ENCODE measurements at places on chromosomes 7 and 10.

GRCh38 chr10:127151541-127151940 is 44.9 kb downstream of the INSYN2A start:
- DNase-seq, result no peak

GRCh38 chr7:84529480-84530205 is 335.1 kb upstream of the SEMA3A start:
- no peak for DNase-seq

- no peak for DNase-seq
Observed at GRCh38 chr10:122931088-122931906, 20.9 kb downstream of the FAM24A start.

DNA sequence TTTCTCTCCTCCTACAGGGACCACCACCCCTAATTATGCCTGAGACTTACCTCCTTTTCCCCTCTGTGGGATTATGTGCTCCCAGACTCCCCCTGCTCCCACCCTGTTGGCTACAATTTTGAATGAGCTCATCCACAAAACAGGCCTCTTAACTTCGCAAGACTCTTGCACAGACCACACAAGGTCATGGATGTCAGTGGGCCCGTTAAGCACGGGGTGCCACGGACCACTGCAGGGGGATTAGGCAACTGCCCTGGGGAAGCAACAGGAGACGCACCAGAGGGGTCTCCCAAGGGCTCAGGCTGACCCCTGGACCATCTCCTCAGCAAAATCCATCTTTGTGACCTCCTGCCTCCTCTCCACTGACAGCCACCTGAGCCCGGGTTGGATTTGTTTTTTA is 42.1 kb upstream of the COL13A1 start:
- no peak for DNase-seq

DNA sequence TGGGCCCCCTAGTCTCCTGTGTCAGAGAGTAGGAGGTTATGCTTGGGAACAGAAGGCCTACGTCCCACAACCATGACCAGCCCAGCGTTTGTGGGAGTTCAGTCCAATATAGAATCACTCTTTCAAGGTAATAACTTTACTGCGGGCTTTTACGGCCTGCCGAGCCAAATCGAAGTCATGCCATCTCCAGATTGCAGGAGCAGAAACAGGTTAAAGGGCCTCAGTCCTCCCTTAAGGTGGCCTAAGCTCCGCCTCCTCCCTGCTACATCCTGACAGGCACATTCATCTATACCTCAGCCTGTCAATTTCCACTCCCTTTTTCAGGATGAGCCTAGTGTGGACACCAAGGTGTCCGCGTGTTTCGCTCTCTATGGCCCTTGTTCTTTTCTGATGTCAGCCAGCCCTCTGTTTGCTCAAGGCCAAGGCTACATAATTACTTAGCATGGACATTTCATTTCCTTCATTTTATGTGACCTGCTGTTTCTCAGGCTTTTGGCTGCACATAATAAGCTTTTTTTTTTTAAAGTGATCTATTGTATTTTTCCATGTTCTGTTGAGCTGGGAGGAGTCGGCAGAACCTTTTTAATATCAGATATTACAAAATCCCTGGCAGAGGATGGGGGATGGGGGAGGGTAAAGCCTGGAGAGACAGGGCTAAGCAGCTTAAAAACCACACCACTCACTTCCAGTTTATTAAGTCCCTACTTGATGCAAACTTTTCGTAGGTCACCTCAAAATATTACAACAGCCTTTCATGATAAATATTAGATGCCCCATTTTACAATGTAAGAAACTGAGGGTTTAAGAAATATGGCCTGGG is 84.6 kb downstream of the CACNB2 start:
- DNase-seq, result no peak

DNA sequence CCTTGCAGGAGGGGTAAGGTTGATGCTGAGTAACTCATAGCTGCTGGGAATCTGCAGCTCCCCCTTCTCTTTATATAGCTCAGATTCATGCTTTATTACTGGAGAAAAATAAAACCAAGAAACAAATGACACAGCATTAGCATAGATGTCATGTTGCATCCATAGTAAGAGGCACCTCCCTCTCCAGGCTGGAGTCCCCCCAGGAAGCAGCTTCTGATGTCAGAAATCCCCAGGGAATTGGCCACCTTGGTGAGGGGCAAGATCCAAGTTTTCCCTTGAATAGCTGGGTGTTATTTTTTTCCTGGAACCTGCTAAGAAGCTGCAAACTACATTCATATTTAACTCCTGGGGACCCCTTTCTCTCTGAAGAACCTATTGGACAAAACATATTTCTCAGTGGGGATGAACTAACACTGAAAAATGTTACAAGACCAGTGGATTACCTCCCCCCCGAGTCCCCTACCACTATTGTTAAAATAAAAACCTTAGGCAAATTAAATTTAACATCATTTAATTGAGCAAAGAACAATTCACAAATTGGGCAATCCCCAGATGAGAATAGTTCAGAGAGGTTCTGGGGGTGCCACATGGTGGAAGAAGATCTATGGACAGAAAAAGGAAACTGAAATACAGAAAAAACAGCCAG is 163.7 kb upstream of the NAMPT start:
- DNase-seq, result no peak

DNA sequence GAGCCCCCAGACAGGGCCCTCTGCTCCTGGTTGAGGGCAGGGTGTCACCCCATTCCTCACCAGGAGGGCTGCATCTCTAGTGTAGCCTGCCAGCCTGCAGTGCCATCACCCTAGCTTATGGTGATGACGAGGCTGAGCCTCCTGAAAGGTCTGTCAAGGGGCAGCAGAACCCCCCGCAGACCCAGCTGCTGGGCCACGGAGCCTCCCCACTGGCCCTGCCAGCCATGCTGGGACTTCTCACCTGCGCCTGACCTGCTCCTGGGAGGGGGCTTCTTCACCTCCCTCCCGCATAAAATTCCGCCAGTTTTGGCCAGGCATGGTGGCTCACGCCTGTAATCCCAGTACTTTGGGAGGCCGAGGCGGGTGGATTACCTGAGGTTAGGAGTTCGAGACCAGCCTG is 40.4 kb upstream of the RASGEF1A start:
- no peak for DNase-seq

- DNase-seq, result no peak
Observed at GRCh38 chr7:55255496-55256445, 109.4 kb upstream of the LANCL2 start.

- no peak for DNase-seq
Observed at GRCh38 chr7:49885593-49886285, 112.3 kb downstream of the VWC2 start.

GRCh38 chr7:79806161-79806734 is 328.4 kb upstream of the GNAI1 start:
- no peak for DNase-seq

DNA sequence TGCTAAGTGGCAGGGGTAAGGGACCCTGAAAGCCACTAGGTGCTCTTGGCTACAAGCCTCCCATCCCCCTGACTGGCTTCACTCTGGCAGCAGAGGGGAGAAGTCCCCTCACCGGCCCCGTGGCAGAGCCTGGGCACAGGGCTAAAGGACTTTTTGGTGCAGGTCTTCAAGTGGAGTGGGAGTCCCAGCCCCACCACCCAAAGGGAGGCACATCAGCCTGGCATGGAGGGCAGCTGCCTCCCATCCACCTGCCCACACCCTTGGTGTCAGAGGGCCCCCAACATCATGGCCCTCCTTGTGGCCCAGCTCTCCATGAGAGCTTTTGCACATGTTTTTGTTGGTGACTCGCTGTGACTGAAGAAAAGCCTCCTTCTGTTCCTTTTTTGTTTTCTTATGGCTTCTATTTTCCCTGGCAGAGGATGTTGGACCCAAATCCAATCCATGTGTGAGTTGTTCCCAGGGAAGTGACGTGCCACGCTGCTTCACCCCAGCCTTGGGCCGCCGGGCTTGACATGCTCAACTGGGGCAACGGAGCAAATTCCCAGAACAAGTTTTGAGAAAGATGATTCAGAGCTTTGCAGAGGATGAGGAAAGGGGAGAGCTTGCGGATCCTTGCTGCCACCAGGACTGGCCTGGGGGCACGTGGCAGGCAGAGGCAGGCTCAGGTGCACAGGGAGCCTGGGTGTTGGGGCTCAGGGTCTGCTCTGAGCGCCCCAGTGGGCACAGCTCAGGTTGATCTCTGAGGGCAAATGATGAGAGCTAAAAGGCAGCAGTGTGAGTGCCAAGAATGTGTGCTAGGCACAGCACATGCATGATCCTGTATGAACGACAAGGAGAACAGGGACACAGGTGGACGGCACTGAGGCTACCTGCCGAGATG is 1.9 kb upstream of the AEBP1 start:
- no peak for DNase-seq

Measured in NCI-H2081 treated with DMSO at 0.1 percent for 48 hours (cell line).